ENCODE measurements at places on chromosomes 1 and 21.

DNA sequence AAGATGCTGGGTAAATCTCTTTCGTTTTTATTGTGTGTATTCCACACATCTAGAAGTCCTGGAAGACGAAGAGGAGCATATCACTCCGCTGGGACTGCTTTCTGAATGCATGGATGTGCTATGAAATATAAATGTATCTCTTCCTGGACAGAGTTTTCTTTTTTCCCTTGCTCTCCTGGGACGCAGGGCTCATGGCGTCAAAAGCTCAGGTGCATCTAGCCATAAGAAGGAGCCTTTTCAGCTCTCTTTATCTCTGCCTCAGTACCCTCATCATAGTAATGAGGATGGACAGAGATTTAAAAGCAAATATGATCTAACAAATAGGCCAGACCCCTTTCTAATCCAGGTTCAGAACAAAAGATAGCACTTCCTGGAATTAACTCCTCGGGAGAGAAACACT, 27.5 kb upstream of the CASQ2 start:
- no peak for DNase-seq

DNA sequence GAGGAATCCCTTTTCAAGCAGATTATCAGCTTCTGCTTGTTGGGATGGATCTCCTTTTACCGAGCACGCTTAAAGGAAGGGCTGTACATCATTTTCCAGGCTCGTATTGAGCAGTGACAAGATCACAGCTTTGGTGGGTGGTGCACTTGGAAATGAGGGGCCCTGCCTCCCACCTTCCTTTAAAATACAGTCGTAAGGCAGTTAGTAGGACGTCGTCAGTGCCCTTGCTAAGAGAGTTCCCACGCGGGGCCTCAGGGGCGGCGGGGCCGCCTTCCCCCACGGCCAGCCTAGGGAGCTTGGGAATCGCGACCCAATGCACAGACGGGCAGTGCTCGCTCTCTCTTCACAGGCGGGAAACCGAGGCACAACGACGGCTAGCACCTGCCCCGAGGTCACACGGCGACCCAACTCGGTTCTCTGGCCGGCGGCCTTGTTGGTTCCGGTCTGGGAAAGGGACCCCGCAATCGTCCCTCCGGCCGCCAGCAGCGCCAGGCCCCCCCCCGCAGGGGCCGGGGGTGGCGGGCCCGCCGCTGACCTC, 58.6 kb downstream of the H3-3A start:
- DNase-seq = no peak

- no peak for DNase-seq
Measured at GRCh38 chr1:24415910-24416665, 486 bp downstream of the NIPAL3 start.

GRCh38 chr1:171107262-171107940, 16.7 kb downstream of the FMO3 start:
- DNase-seq = no peak

DNA sequence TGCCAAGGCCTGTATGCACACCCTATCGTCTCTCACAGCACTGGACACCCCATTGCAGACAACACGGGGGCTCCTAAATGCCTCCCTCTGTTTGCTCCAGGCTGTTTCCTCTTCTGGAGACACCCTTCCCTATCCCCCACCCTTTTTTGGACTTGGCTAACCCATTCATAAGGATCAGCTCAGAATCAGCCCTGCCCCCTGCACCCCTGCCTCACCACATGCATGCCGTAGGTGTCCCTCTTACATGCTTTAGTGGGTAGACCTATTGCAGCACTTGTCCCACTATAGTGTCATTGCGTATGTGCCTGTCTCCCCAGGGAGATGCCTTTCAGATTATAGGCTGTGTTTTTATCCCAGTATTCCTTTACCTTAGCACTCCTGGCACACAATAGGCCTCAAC, 30.9 kb downstream of the OPTC start:
- no peak for DNase-seq

DNA sequence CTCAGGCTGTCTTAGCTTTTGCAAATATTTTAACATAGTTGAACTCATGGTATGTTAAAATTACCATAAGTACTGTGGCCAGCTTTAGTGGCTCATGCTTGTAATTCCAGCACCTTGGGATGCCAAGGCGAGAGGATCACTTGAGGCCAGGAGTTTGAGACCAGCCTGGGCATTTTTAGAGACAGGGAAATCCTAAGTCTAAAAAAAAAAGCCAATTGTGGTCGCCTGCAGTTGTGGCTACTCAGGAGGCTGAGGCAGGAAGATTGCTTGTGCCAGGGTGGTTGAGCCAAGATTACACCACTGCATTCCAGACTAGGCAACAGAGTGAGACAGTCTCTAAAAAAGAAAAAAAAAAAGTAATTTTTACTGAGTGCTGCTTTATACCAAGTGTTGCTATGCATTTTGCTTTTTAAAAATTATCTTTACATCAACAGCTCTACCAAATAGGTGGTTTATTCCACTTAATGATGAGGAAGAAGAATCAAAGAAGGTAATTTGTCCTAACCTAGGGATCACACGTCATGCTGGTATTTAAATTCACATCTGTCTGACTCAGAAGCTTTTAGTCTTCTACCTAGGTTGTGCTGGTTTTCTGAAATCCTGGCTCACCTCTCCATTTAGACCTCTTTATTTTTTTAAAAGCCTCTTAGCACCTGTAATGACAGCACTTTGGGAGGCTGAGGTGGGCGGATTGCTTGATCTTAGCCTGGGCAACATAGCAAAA, 16.8 kb downstream of the PPP1R12B start:
- DNase-seq = no peak

GRCh38 chr21:40531431-40532110, 315.4 kb downstream of the DSCAM start:
- no peak for DNase-seq

Measured in activated CD8-positive, alpha-beta memory T cell treated with anti-CD3 and anti-CD28 coated beads for 24 hours (primary cell).